Subcutaneous preadipocyte (primary cell): ENCODE measurements at places on chromosomes 3 and 15. TPM values are rescaled to one million over a fixed set of nuclear protein-coding genes. Genes with fewer than 3 reads are reported as not detected.

The DUOXA2 gene
- not detected in 2 replicates for total RNA-seq

The AADACL2 gene
- total RNA-seq: not detected in 2 replicates

The PPM1L gene
- 2.2 and 4.0 TPM in 2 replicates for total RNA-seq

The TUBGCP4 gene
- total RNA-seq: 9.6 and 17.6 TPM in 2 replicates

The TM4SF18 gene
- 0.37 and 0.39 TPM in 2 replicates for total RNA-seq

The SPRED1 gene
- 68.0 and 113 TPM in 2 replicates for total RNA-seq

The DNASE1L3 gene
- 0.59 and 1.5 TPM in 2 replicates for total RNA-seq

The GPR27 gene
- total RNA-seq: under 0.01 TPM in 2 replicates

The POLR2M gene
- 196 and 333 TPM in 2 replicates for total RNA-seq

The OPA1 gene
- 66.9 and 97.9 TPM in 2 replicates for total RNA-seq

The GPR62 gene
- 0.20 TPM in 1 of 2 replicates, not detected in the other for total RNA-seq

The KLHL40 gene
- not detected in 2 replicates for total RNA-seq

The TGM4 gene
- under 0.01 and 0.39 TPM in 2 replicates for total RNA-seq

The ZNF501 gene
- total RNA-seq: 4.3 and 6.6 TPM in 2 replicates

The CHRM5 gene
- total RNA-seq: under 0.01 TPM in 1 of 2 replicates, not detected in the other

The BUB1B gene
- total RNA-seq: 18.4 and 40.1 TPM in 2 replicates

The MCTP2 gene
- 1.5 and 3.5 TPM in 2 replicates for total RNA-seq

The TICRR gene
- total RNA-seq: 6.2 and 11.9 TPM in 2 replicates

The HRG gene
- not detected in 2 replicates for total RNA-seq

The CD86 gene
- total RNA-seq: not detected in 2 replicates

The MLF1 gene
- total RNA-seq: 3.5 and 4.4 TPM in 2 replicates

The ACVR2B gene
- 1.1 and 1.6 TPM in 2 replicates for total RNA-seq

The ADAMTSL3 gene
- total RNA-seq: 0.20 and 0.37 TPM in 2 replicates

The CD276 gene
- total RNA-seq: 143 and 169 TPM in 2 replicates

The IL5RA gene
- not detected in 2 replicates for total RNA-seq

The CASR gene
- under 0.01 TPM in 1 of 2 replicates, not detected in the other for total RNA-seq

The CCRL2 gene
- under 0.01 TPM in 1 of 2 replicates, not detected in the other for total RNA-seq

The NOX5 gene
- total RNA-seq: 0.20 and 0.37 TPM in 2 replicates

The PLS1 gene
- under 0.01 and 0.59 TPM in 2 replicates for total RNA-seq

The SCAMP5 gene
- total RNA-seq: 0.59 and 1.1 TPM in 2 replicates

The SLC35G2 gene
- 5.5 and 6.6 TPM in 2 replicates for total RNA-seq

The WNT7A gene
- total RNA-seq: not detected in 2 replicates

The TGM5 gene
- total RNA-seq: not detected in 2 replicates

The CLDN16 gene
- not detected in 2 replicates for total RNA-seq

The MYH15 gene
- 0.37 and 0.78 TPM in 2 replicates for total RNA-seq

The MESP1 gene
- total RNA-seq: 0.20 TPM in 1 of 2 replicates, not detected in the other

The GP5 gene
- under 0.01 TPM in 1 of 2 replicates, not detected in the other for total RNA-seq

The NR2E3 gene
- total RNA-seq: 0.20 and 0.37 TPM in 2 replicates

The ZBTB47 gene
- total RNA-seq: 23.1 and 26.5 TPM in 2 replicates

The SCAANT1 gene
- total RNA-seq: not detected in 2 replicates

The A4GNT gene
- not detected in 2 replicates for total RNA-seq

The GCSAM gene
- total RNA-seq: not detected in 2 replicates

The FANCD2OS gene
- total RNA-seq: not detected in 2 replicates

The STRA6 gene
- total RNA-seq: not detected in 2 replicates
